Effector CD8-positive, alpha-beta T cell (primary cell): ENCODE measurements at places on chromosomes 2 and 18.

- DNase-seq = no peak
Observed at GRCh38 chr2:99911736-99912135, 230.7 kb downstream of the AFF3 start.

DNA sequence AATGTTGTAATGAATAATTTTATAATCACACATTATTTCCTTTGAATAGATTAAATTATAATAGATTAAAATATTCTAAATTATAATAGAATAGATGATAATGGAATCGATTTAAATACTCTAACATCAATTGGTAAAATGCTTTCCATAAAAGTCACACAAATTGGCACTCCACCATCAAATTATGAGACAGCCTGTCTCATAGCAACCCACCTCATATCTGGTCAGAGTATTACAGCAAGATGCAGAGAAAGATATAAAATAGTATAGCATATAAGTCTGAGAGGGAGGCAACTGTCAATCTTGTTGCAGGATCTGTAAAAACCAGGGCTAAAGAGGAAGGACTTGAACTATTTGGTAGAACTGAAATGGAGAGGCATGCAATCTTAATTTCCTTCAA lies 98.4 kb upstream of the NCKAP5 start:
- DNase-seq = no peak

DNA sequence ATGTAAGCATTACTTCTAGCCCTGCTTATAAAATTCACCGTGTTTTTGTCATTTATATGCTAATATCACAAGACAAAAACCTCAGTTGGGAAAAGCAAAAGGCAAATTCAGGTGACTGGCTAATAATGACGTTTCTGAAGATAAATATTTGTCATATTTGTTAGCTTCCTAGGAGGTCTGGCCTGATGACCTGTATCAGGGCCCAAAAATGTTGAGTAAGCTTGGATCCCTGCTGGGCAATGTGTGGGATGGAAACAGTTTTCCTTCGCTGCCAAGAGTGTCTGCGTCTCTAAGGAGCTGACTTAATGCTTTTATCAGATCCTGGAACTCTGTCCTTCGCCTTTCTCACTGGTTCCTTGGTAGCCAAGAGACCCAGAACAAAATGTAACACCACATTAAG lies 230.1 kb upstream of the PXDN start:
- DNase-seq = no peak

DNA sequence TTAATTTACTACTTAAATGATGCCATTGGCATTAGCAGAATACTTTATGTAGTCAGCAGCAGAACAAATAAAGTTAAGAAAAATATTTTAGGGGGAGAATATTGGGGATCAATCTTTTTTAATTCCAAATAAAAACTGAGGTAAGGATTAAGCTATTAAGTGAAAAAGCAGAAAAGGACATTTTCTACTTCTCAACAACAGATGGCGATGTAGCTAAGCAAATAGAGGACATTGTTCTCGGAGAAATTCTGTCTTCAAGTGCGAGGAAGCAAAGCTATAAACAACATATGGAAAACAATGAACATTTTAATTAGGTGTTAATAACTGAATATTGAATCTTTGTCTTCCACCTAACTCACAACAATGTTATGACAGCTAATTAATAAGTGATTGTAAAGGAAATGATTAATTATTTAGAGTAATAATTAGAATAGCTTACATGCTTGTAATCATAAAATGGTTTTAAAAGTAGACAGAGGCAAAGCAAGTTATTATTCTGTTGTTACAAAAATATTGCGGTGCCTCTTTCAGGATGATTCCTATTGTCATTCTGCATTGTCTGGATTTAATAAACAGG lies 32.9 kb upstream of the CCDC93 start:
- DNase-seq = no peak

- DNase-seq = no peak
Observed at GRCh38 chr2:161096336-161096735, 63.9 kb upstream of the TANK start.

DNA sequence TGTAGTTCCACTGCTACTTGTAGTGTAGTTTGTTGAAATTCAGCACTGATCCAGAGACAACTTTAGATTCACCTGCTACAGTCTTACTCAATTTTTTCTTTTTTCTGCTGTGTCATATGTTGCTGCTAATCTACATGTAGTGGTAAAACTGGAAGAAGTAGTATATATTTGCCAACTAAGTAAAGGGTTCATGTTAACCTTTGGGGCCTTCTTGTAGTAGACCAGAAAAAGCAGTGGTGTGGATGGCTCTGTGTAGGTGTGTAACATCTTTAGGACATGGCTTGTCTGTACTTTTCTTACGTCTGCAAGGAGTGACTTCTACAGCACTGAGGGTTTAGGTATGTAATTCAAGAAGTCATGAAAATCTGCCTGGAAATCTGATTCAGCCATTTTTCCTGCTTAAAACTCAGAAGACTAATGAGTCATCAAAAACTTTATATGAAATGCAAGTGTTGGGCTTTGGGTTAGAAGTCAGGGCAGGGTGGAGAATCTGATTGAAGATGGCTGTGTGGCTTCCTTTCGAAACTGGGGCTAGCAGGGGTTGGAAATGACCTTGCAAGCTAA lies 8.4 kb downstream of the PTPRM start:
- no peak for DNase-seq

- no peak for DNase-seq
Observed at GRCh38 chr2:143263066-143263625, 133.9 kb downstream of the ARHGAP15 start.

DNA sequence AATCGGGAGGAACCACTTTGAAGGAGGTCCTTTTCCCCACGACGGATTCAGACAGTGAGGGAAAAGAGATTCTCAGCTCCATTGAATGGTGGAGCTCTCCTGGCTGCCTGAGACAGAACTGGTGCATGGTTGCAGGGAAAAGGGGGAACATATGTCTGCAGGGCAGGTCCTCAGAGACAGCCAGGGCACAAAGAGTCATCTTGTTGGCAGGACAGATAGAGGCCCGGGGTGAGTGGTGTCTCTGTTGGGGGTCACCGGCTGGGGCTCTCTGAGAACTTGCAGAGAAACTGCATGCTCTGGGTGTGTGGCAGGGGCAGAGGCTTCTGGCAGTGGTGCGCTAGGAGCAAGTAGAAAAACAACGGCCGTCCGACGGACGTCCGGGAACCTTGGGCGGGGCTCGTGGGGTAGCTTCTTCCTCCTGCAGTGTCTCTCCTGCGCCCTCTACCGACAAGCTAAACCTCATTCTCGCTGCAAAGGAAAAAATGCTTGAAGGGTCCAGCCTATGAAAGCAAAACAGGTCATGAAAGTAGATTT lies 94.3 kb downstream of the CDCA7 start:
- DNase-seq = peak; percentile 17

GRCh38 chr2:166468124-166469024 lies 25.7 kb downstream of the SCN7A start:
- DNase-seq = no peak

DNA sequence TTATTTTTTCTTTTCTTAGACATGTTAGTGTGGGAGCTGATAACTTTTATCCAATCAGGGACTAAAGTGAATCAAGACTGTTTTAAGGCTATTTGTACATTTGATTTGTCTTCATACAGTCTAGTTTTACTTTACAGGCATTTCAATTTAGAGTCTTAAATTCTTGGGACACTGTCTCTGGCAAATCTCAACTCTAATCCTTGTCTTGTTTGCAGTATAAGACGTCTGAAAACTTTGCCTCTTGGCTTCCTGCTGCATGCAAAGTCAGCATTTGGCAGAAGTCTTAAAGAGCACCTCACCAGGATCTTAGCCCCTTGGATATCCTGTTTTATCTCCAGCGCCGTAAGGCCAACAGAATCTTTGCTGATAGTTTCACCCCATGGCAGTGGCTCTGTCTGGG lies 30.3 kb downstream of the SPOPL start:
- no peak for DNase-seq

GRCh38 chr2:190177249-190178040 lies 114.9 kb upstream of the MSTN start:
- no peak for DNase-seq

DNA sequence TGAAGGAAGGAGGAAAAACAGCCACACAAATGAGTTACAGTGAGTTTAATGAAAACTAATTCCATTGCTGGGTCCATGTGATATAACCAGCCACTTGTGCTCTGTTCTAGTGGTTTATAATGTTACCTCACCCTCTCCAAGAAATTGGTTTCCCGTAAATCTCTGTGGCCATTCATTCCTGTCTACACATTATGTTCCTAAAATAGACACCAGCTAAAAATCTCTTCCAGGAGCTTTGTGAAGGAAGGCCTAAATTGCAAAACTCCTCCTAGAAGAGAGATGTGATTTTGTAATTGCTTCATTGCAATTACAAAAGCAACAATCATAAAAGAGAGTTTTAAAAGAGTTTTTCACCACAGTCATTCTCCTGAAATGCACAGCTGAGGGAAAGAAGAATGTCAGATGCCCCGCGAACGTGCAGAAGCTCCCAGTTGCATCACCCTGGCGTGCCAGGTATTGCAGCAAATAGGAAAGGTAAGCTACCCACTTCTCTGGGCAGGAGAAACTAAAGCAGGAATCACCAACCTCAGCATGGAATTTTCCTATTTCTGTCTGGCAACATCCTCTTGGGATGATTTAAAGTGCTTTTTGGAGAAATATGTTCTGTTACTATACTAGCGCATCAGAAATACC lies 1.7 kb downstream of the SCN1A start:
- no peak for DNase-seq

DNA sequence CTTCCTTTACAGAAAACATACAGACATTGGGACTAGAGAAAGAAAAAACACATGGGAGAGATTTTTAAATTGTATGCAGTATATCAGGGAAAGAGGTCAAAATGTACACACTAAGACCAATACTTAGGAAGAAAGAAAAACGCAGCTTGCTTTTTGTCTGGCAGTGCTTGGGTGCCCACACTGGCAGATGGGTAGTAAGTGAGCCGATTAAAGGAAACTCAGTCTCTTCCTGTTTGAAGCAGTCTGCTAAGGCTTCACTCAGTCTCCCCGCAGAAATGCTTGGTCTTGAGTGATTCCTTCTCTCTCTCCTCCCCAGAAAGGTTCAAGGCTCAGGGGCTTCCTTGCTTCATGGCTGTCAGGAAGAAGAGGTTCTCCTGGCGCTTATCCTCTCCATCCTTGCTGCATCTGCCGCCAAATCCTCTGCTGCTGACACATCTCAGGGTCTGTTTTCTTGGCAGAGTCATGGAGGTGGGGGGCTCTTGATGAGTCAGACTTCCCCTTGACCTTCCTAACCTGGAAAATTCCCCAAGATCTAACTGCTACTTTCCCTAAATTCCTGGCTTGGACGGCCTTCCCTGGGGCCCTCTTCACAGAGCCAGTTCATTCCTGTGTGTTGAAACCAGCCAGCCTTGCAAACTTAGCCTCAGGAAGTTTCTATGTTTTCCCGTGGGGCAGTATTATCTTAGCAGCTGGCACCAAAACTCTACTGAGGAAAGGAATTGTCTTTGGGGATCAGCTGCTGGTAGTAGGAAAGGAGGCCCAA lies 10.5 kb upstream of the TMSB10 start:
- DNase-seq = no peak

GRCh38 chr2:109128616-109129355 lies at the start of gene SH3RF3:
SH3RF3 (plus strand) TSS chr2:109129205.
- DNase-seq = no peak

DNA sequence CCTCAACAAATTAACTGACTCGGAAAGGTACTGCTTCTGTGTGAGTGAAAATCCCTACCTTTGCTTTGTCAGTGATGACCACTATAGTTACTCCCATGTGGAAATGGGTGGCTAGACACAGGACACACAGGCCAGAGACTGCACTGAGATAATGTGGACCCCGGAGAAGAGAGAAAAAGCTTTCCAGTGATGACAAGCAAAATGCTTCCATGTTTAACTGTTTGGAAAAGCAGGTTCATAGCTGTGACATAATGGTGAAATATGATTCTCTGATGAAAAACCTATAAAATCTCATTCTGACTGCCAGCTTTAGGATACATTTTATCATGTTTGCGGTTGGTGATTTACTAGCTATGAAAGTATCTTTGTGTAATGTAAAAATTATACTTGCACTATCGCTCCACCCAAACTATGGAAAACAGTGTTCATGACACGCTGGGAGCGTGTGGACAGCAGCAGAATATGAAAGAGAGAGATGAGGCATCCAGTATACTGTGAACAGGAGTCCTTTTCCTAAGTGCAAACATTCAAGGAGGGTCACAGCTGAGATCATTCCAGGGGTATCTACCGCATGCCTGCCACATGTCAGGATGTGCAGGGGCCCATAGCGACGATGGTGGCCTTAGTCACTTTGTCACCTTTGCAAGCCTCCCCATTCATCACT lies 782.7 kb upstream of the SOX11 start:
- DNase-seq = no peak

GRCh38 chr18:57923611-57924010 lies 120.4 kb upstream of the NEDD4L start:
- DNase-seq = no peak

DNA sequence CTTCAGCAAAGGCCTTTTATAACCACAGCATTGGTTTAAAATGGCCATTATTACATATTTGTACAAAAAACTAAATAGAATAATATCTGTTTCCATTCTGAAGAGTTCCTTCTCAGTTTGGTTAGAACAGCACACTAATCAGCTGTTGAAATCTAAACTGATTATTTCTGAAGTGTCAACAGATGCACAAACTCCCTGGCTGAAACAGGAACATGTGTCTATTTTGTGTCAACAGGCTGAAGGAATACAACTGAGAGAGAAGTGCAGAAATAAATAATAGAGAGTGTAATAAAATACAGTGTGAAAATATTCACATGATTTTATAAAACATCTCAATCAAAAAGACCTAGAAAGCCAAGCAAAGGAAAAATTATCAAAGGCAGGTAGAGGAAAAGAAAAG lies 29.7 kb downstream of the IKZF2 start:
- DNase-seq = no peak

DNA sequence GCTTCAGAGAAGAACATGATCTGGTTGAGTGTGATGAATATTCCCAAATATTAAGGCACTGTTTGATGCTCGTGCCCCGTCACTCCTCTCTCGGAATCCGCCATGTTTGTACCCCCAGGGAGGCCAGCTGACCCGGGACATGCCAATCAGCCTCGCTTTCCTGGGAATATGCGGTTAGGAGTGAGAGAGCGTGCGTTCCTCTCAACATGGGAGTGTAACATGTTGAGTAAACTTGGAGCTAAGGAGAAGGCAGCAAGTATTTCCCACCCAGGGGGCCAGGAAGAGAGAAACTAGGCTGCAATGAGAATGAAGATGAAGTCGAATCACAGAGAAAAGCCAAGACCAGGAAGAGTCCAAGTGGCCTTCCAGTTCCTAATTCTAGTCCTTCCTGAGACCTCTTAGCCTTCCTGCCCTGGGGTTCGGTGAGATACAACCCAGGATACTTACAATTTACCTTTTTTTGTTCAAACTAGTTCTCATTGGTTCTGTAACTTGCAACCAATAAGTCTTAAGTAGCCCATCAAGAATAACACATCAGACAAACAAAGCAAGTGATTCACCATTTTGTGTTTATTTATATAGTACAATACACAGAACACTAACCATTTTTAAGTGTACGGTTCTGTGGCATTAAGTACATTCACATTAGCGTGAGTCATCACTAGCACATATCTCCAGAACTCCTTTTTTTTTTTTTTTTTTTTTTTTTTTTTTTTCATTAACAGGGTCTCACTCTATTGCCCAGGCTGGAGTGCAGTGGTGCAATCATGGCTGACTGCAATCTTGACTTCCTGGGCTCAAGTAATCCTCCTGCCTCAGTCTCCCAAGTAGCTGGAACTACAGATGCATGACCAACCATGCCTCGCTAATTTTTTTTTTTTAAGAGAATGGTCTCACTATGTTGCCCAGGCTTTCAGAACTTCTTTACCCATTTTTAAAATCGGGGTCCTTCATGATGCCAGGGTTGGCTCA lies 36.4 kb upstream of the SLC1A4 start:
- DNase-seq = no peak
